Astrocyte of the spinal cord (primary cell): ENCODE measurements at places on chromosomes 3 and 15.

GRCh38 chr15:25372298-25372697, 66.5 kb downstream of the UBE3A start:
- DNase-seq = peak; percentile 40

DNA sequence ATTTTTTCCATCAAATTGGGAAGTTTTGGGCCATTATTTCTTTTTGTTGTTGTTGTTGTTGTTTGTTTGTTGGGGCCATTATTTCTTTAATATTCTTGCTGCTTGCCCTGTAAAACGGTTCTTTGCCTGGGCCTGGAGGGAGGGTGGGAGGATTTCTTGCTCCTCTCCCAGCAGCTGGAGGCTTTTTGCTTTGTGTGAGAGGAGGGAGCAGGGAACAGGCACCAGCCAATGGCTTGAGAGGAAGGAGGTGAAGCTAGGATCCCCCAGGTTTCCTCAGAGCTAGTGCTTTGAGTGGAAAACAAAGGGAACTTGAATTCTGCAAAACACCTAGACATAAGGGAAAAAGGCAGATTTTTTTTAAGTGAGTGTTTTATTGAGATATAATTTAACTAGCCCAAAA, 61.2 kb upstream of the DNAJC19 start:
- DNase-seq = no peak

- no peak for DNase-seq
These were observed 1345.0 kb downstream of the NSUN3 start for GRCh38 chr3:95407709-95408463.

GRCh38 chr3:150912501-150912900, 7.3 kb upstream of the MINDY4B start:
- no peak for DNase-seq

GRCh38 chr3:25153136-25153535, 274.9 kb upstream of the RARB start:
- DNase-seq = no peak

- DNase-seq = no peak
These were observed 48.5 kb downstream of the RLBP1 start for GRCh38 chr15:89172921-89173320.

GRCh38 chr3:11389386-11390268, 117.4 kb downstream of the ATG7 start:
- no peak for DNase-seq

GRCh38 chr3:174376346-174376745, 482.8 kb upstream of the NAALADL2 start:
- DNase-seq = no peak

DNA sequence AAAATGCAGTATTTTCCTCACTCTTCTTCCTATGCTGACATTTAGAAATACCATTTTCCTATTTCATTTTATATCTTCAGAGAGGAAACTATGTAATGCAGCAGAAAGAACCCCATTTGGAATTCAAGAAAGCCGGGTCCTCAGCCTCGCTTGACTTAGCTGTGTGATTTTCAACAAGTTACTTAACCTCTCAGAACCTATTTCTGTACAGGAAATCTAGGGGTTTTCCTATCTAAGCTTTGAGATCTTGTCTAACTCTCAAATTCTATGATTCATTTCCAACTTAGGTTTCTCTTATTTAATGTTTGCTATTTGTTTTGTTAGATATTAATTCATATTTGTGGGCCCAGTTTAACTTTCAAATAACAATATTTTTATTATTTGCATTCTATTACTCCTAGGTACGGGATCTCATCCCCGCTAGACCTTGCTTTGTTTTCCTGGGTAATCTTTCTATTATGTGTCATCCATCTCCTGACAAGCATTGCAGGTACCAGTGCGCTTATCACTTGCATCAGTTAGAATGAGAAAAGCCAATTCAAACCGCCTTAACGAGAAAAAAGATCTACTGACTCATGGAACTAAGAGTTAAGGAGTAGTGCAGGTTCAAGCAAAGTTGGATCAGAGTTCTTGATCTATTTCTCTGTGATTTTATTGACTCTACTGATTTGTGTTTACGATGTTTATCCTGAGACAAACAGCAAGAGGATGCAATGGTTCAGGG, 70.6 kb upstream of the BHLHE40 start:
- DNase-seq = no peak

DNA sequence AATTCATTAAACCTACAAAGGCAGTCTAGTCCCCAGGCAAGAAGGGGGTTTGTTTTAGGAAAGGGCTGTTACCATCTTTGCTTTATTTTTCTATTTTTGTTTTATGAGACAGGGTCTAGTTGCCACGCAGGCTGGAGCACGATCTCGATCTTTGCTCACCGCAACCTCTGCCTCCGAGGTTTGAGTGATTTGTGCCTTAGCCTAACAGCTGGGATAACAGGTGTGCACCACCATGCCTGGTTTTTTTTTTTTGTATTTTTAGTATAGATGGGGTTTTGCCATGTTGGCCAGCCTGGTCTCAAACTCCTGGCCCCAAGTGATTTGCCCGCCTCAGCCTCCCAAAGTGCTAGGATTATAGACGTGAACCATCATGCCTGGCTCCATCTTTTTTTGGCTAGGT, 4.9 kb downstream of the HIGD1A start:
- DNase-seq = no peak

DNA sequence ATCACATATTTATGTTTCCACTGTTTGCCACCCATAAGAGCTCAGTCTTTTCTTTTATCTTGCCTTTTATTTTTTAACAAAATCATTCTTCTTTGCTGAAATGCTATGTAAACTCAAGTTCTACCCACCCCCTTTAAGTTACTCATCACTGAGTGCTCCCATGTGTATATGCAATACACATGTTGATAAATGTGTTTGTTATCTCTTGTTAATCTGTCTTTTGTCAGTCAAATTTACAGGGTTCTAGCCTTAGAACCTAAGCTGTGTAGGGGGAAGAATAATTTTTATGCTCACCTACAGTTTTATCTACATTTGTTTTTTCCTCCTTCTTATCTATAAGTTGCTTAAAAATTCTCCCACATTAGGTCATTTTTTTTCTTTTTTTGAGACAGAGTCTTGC, 1195.9 kb downstream of the ROBO2 start:
- DNase-seq = no peak

GRCh38 chr3:142963234-142963515, 299 bp downstream of the PAQR9 start:
- DNase-seq = no peak

GRCh38 chr3:18425641-18426257, 610 bp upstream of the SATB1 start:
- DNase-seq = no peak

GRCh38 chr15:63374686-63375520, 6.7 kb downstream of the CA12 start:
- DNase-seq = peak; percentile 87

- peak; percentile 86 for DNase-seq
These were observed 81.7 kb downstream of the CD47 start for GRCh38 chr3:108008931-108009639.

DNA sequence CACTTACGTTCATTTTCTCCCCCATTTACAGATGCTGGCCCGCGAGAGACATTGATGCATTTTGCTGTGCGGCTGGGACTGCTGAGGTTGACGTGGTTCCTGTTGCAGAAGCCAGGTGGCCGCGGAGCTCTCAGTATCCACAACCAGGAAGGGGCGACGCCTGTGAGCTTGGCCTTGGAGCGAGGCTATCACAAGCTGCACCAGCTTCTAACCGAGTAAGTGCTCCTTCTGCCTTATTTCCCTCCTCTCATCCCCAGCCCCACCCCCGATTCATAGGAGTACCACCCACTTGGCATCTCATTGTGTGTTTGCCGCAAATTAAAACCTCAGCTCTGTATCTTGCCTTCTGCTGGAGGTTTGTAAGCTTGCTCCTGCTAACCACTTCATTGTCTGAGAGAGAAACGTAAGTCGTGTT, 163.3 kb downstream of the AKAP13 start:
- DNase-seq = no peak

DNA sequence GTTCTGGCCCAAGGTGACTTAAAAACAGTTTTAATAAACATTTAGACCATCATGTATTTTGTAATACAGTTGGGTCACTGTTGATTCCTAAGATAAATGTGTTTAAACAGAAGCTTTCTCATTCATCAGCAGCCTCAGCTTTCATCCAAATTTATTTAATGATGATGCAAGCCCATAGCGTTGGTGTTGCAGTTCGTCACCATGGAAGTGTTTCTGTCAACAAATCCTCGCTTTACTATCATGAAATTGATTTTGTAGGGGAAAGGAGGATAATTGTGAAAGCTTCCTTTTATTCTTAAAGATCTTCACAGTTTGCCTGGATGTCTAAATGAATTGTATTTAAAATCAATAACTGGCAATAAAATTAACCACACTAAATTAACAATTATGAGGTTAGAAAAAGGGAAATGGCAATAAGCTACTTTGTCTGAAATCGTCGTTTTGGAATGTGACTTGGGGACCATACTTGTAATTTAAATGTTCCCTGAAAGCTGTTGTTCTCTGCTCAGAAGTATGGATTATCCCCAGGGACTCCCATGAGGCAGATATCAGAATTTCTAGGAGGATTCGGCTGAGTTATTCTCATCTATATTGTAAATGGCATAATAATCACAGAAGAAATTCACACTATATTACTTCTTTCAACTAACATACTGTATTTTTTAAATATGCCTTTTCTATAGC, 29.0 kb downstream of the CMSS1 start:
- peak; percentile 40 for DNase-seq

DNA sequence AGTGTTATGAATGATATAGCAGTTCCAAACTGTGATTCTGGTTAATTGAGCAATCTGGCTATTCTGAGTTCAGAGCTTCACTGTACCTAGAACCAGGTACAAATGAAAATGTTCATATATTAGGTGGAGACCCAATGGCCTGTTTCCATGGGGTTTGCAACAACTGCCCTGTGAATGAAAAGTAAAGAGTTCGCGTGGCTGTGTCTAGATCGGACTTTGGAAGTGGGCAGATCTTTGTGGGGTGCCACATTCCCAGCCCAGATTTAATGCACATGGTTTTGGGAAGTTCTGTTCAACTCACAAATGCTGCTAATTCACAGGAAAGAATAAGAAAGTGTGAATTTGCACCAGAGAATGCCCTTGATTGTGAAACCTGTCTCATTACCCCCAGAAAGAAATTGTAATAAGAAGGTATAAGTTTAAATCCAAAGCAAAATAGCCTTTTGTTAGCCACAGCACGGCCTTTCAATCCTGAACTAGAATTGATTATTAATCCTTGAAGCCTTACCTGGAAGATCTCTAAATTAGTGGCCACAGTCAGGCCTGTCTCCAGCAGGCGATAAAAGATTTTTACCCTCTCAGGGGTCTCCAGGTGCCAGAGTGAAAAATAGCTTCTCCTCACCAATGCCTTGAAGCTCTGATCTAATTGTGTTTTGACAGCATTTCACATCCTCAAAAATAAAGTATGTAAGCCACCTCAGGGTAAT, 22.6 kb downstream of the WHAMM start:
- DNase-seq = no peak

DNA sequence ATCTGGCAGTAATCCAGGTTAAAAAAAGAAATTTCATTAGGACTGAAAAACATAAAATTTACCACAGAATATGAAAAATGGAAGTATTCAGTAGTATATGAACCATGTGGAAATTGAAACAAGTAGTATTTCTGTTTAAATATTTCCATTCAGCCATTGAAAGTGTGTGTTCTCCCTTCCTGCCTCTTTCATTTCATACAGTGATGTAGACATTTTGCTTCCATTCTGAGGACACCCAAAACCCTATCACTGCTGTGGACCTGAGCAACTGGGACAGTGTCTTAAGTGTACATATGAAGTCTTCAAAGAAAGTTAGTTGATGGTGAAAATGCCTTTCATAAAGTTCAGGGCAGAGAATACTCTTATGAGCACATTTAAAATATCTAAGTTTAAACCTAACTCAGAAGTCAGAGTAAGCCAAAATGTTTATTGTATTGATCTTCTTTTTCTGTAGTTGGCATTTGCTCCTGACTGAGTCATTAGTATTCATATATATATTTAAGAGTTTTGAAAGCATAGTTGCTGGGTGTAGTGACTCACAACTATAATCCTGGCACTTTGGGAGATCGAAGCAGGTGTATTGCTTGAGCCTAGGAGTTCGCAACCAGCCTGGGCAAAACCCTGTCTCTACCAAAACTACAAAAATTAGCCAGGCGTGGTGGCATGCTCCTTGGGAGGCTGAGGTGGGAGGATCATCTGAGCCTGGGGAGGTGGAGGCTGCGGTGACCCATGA, 198.8 kb downstream of the KLHL25 start:
- no peak for DNase-seq

GRCh38 chr3:50687127-50687751, 12.5 kb downstream of the DOCK3 start:
- no peak for DNase-seq

- DNase-seq = no peak
These were observed 29.9 kb upstream of the ZKSCAN7 start for GRCh38 chr3:44525060-44525459.

DNA sequence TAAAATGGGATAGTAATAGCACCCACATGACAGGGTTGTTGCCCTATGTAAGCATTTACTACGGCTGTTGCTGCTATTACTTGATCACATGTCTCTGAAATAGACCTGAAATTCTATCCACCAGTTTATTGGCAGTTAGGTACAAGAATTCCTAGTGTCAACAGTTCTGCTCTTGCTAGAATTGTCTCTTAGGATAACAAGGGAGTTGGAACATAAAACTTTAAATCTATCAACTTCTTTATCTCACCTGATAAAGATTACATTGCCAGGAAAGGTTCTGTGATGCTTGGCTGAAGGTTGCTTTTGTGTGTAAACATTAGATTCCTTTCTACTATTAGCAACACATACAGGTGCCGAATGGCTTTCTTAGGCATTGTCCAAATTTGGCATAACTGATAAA, 38.7 kb downstream of the ATP13A4 start:
- DNase-seq = no peak

DNA sequence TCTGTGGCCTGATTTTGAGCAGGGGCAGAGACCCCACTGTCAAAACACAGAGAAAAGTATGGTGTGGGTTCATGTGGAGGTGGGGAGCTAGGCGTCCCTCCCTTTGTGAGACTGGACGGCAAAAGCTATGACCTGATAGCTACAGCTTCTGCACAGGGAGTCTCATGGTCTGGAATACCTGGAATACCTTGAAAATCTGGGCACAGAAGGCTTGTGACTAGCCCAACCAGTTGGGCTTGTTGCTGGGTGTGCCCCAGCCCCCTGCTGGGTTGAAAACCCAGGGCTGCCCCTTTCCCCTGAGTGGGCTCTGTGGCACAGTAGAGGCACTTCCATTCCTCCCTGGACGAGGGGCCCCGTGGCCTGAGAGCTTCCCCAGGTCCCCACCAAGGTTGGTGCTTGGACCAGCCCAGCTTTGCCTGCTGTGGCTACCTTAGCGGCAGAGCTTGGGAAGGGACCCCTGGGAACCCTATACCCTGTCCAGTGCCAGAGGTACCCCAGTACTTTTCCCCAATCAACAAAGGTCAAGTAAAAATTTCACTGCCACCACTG, 37.3 kb downstream of the SLC2A2 start:
- DNase-seq = no peak

- peak; percentile 34 for DNase-seq
These were observed 48.8 kb downstream of the EPHA6 start for GRCh38 chr3:96863129-96863740.
